ENCODE measurements at places on chromosomes 5 and 9.

- DNase-seq, result peak; percentile 55
Measured at GRCh38 chr9:93051680-93052089, 6.8 kb upstream of the SUSD3 start.

DNA sequence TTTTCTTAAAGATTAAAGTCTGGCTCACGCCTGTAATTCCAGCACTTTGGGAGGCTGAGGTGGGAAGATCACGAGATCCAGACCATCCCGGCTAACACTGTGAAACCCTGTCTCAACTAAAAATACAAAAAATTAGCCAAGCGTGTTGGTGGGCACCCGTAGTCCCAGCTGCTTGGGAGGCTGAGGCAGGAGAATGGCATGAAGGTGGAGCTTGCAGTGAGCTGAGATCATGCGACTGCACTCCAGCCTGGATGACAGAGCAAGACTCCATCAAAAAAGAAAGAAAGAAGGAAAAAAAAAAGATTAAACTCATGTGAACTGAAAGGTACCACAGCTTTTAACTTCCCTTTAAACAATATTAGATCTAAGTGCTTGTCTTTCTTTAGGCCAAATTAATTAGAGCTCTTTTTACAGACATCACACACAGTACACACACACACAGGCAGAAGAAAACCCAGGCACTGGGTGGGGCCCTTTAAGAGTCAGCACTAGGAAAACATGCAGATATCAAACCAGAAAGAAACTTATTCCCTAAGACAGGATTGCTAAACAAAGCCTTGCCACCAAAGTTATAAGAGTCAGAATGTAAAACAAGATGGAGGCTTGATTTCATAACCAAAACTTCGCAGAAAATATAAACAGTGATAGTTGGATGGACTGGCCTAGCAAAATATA lies 29.3 kb upstream of the UHRF2 start:
- DNase-seq, result peak; percentile 76

DNA sequence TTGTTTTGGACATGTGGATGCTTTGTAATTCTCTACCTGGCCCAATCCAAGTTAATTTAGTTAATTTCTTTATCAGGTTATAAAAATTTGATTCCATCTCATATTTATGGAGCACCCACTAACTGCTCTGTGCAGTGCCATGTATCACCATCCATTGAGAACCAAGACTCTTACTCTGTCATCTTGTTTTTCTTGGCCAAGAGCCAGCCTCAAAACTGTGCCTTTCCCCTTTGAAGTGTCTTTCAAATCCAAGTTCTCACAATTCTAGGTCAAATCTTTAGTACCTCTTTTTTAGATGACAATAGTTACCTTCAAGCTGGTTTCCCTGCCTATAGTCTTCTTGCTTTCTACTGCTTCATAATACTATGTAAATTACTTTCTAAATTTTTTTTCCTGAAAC lies 3.2 kb downstream of the COMMD10 start:
- DNase-seq, result no peak

GRCh38 chr5:157308836-157309465 lies 43.0 kb downstream of the CYFIP2 start:
- DNase-seq, result peak; percentile 19

DNA sequence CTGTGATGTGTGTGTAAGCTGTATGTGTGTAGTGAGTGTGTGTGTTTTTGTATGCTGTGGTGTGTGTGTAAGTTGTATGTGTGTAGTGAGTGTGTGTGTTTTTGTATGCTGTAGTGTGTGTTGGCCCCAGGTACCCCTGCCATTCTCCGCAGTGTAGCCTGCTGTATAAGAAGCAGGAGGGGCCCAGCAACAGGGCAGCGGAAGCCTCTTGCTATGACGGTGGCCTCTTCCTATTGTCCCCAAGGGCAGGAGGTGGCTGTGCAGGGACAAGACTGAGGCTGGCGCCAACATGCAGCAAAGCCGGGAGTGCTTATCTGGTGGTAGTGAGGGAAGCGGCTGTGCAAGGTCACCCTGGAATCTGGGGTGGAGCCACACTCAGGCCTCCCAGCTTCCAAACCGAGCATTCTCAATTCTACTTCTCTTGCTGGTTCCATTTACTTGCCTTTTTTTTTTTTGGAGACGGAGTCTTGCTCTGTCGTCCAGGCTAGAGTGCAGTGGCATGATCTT lies 5.1 kb downstream of the SPAAR start:
- peak; percentile 32 for DNase-seq

GRCh38 chr5:142253938-142254337 lies 70.9 kb downstream of the SPRY4 start:
- DNase-seq, result peak; percentile 32

DNA sequence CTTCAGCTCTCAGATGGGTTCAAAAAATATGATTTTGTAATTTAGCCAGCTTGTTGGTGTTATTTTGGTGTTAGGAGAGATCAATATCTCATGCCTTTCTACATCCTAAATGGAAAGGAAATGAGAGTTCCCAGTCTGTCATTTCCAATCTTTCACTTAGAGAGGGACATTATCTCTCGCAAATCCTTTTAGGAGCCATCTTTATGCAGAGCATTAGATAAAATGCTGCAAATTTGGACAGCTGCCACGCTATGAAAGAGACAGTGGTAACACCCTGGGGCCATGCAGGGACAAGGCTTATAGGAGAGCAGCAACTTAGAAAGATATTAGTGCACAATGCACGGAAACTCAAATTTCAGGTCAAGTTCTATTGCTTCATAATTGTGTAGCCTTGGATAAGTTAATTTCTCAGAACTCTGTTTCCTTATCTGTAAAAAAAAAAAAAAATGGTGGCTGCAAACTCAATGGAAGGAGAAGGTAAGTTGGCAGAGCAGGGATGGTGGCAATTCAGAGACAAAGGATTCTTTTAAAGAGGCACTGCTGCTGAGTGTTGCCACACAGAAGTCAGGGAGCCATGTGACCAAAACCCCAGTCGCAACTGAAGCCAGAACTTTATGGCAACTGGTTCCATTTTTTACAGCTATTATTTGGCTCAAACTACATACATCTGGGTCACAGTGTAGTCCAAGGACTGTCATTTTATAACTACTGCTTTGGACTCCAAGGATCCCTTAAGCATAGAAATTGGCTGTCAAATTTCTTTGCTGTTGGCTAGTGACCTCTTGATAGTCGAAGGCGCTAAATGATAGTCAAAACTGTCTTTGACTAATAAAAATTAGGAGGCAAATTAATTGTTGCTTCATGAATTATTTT lies 210.2 kb downstream of the FRMD3 start:
- no peak for DNase-seq

DNA sequence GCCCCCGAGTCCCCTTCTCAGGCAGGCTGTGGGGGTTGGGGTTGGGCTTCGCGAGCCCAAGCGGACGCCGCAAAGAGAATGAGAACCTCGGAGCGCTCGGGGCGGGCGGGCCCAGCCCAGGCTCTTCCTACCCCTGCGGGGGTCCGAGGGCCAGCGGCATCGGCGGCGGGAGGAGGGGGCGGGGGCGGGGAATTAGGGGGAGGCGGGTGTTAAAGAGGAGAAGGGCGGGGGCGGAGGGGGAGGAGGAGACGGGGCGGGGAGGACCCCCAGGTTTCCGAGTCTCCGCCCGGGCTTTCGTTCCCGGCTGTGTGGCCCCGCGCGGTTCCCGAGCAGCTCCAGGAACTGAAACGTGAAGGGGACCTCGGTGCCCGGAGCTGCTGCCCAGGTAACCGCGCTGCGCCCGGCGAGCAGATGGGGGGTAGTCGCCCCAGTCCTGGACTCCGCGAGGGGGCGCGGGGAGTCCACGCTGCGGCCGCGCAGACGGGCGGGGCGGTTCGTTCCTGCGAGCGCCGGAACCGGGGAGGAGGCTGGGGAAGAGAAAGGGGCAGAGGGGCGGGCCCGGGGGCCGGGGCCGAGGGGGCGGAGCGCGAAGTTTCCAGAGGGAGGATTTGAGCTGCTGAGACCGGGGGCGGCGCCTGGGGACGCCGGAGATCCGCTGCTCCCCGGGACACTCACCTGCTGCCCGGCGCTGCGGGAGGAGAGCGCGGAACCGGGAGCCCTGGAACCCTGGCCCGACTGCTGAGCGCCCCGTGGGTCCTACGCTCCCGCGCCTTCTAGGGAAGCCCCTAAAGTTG lies 38.4 kb upstream of the PLEKHG4B start:
- DNase-seq, result no peak

DNA sequence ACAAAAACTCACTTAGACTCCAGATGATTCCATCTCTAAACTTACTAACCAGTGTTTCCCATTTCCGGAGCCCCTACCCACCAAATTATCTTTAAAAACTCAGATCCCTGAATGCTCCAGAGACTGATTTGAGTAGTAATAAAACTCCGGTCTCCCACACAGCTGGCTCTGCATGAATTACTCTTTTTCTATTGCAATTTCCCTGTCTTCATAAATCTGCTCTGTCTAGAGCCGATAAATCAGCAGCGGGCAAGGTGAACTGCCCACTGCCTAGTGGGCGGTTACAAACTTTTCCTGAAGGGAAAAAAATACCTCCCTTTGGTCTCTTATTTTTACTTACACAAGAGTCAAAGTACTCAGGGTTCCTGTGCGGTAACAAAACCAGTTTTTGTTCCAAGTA lies 624.4 kb upstream of the RORB start:
- DNase-seq, result no peak

GRCh38 chr5:1330146-1330846 lies 14.6 kb downstream of the CLPTM1L start:
- no peak for DNase-seq

GRCh38 chr5:122076050-122076461 lies 2.0 kb downstream of the LOX start:
- peak; percentile 75 for DNase-seq

DNA sequence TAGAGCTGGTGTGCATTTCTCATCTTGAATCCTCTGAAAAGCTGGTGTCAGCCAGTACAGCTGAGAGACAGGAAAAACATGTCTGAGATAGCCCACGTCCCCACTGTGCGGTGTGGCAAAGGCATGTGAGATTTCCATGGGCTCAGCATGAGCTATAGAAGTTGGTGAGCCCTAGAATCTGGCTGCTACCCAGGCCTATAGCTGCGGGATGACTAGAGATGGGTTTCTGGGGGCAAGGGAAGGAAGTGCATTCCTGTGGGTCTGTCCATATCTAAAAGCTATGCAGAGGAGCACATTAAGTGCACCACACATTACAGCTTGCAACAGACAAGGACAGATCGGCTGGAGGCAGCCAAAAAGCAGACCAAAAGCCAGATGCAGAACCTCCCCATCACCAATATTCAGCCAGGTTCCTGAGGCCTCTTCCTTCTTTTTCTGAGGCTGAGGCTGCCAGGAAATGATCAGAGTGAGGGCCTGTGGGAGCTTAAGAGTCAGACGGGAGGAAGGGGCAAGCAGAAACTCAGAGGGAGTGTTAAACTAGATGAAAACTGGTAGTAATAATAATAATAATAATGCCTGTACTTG lies 55.8 kb upstream of the RANBP3L start:
- DNase-seq, result peak; percentile 88

GRCh38 chr9:37184905-37185867 lies 64.8 kb downstream of the ZCCHC7 start:
- DNase-seq, result no peak

GRCh38 chr9:37444890-37445289 lies 20.4 kb downstream of the ZBTB5 start:
- no peak for DNase-seq

DNA sequence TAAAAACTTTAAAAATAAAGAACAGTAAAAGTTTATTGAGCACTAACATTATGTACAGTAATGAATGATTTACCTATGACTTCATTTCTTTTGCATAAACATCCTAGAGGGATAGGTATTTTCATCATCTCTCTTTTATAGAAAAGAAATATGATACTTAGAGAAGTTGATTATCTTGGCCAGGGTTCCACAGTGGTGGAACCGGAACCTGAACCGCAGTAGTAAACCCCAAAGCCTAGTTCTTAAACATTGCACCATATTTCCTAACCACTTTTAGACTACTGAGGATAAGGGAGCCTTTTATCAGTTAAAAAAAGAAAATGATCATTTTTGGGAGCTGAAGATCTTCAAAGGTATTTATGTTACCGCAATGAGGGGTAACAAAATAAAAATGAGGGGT lies 205.7 kb upstream of the SGCD start:
- DNase-seq, result peak; percentile 1

DNA sequence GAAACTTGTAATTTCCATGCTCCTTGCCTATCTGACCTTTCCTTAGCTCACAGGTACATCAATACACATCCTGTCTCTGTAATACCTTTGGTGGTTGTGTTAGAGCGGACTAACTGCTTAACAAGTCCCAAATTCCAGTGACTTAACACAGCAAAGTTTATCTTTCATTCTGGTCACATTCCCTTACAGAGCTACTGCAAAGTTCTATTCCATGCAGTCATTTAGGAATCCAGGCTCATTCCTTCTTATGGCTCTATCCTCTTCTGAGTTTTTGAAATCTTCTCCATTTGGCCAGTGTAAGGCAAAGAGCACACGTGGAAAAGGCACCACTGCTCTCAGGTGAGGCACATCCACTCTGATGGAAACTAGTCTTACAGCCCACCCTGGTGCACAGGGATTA lies 238.6 kb upstream of the ANKRD55 start:
- DNase-seq, result no peak

DNA sequence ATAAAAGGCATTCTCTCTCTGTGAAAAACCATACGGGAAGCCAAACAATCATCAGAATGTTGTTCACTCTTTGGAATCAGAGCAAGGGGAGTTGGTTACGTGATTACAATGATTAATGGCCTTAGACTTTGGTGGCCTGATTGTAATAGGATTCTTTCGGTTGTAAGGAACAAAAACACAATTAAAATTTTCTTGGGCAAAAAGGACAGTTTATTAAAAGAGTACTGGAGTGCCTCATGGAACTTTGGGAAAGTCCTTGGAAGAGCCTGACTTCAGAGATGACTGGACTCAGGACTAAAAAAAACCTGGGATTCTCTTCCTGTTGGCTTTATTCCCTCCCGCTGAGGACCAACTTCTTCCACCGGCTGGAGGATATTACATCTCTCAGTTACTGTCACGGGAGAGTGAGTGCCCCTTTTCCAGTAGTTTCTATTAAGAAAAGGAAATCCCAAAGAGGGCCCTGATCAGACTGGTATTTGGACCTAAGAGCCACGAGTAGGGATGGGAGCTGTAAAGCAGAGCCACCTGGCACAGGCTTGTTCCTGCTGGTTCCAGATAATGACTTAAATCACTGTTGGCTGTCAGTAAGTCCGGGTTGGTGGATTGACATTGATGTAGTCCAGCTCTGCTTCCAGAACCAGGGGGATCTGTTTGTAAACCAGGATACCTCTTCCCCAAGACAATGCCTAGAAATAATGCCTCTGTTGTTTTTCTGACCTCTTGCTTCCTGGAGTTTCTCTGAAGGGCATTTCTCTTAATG lies 53.9 kb downstream of the CFAP95 start:
- no peak for DNase-seq

DNA sequence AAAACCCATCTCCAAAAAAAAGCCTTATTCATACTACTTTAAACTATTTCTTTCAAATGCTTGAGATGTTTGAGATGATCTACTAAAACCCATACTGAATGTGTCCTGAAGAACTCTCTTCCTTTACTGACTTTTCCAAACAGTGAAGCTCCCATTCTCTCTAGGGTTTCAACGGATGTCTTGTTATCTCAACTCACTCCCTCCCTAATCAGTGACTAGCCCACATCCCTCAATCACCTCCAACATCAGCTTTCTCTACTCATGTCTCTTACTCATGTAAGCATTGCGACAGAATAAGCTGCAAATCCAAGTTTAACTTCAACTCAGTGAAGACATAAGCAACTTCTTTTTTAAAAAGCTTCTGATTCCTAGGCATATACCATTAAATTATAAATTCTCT lies 42.1 kb downstream of the WDR41 start:
- peak; percentile 88 for DNase-seq

- DNase-seq, result no peak
Measured at GRCh38 chr5:116736671-116737070, 162.0 kb upstream of the SEMA6A start.

GRCh38 chr5:67095346-67096171 lies 101.0 kb downstream of the CD180 start:
- DNase-seq, result peak; percentile 7

All from amniotic epithelial cell (primary cell).